CD4-positive, alpha-beta memory T cell (primary cell): ENCODE measurements at places on chromosomes 6 and 20.

DNA sequence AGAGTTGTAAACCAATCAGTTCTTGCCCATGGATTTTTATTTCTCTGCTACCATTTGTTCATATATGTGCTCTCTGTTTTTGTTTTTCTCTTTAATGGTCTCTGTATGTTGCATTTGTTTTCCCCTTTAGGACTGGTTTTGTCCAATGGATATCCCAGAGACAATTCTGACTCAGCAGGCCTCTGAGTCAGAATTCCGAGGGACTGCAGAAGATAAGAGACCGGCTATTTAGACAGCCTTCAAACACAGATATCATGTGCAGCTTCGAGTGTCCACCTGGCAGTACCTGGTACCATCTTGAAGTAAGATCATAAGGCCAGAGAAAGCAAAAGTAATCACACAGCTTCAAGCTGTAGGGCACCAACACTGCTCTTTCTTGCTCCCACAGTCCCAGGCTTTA is 125.5 kb downstream of the ELOVL4 start:
- DNase-seq, result no peak

- no peak for DNase-seq
Measured at GRCh38 chr6:151107897-151108427, 131.8 kb upstream of the AKAP12 start.

DNA sequence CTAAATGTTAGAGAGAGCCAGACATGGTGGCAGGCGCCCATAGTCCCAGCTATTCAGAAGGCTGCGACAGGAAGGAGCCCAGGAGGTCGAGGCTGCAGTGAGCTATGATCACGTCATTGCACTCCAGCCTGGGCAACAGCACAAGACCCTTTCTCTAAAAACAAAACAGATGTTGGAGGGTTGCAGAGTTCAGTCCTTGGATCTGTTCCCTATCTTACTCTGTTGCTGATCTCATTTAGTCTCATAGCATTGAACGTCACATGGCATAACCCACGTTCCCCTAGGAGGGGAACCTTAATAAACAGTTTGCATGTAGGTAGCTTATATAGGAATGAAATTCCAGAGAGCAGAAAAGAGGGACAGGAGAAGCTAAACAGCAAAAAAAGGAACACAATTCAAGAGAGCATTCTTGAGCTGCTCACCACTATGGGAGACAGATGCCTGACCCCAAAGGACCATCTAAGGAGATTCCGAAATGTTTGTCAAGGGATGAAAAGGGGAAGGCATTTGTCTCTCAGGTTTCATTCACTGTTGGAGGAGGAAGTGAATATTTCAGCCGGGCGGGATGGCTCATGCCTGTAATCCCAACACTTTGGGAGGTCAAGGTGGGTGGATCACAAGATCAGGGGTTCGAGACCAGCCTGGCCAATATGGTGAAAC is 54.6 kb upstream of the PIM1 start:
- no peak for DNase-seq

DNA sequence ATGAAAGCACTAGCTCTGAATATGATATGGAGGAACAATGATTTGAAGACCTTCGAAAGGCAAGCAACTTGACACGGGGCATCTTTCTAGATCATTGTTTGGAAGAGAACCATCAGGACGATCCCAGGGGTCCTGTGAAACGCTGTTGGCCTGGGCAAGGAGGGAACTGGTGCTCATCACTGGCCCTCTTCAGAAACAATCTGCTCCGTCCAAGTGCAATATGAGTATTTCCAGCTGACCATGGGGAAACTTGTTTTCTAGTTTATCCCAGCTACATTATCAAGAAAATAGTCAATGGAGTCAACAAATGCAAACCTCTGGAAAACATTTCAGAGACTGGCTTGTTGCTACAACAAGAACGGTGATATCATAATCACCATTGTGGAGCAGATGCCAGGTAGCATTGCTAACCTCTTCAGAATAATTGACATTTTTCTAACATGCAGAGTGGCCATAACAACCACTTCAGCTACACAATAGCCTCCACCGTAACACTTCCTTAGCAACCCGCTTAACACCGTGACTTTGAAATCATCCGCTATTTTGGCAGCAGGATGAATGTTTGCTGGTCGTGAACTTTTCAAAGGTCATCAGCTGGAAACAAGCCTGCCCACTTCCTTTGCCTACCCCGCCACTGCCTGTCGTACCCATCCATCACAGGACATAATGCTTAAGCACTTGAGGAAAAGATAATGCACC is 112.0 kb upstream of the PDE10A start:
- DNase-seq, result no peak

DNA sequence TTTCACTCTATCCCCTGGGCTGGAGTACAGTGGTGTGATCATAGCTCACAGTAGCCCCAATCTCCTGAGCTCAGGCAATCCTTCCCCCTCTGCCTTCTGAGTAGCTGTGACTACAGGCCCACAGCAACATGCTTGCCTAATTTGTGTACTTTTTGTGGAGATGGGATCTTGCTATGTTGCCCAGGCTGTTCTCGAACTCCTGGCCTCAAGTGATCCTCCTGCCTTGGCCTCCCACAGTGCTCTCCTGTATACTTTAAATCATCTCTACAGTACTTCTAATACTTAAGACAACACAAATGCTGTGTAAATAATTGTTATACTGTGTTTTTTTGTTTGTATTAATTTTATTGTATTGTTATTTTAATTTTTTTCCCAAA is 39.7 kb upstream of the FAM50B start:
- no peak for DNase-seq

- no peak for DNase-seq
Measured at GRCh38 chr20:2051946-2052345, 49.7 kb upstream of the STK35 start.

- DNase-seq, result no peak
Measured at GRCh38 chr6:142926177-142926493, 18.8 kb downstream of the HIVEP2 start.

DNA sequence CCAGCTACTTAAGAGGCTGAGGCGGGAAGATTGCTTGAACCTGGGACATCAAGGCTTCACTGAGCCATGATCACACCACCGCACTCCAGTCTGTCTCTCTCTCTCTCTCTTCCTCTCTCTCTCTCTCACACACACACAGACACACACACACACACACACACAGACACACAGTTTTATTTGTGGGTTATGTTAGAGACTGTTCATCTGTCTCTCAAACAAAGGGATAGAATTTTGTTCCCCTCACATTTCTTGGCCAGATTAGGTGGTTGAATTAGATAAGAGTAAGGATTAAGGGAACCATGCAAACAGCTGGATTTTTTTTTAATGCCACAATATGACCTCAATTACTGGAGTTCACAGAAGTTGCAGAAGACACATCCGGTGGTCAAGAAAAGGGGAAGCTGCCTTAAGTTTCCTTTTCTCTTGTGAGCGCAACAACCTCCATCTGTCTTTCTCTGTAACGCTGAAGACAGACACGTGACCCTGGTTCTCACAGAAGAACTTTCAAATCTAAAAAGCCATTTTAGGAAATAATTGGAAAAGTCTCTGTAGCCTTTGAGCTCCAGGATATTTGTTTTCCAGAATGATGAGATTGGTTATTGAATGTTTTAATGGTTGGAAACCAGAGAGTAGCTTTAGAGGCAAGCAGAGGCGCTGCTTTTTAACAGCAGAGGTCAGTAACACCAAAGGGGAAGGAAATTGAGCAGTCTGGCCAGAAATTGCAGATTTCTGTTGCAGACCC is 32.9 kb upstream of the LGSN start:
- no peak for DNase-seq

DNA sequence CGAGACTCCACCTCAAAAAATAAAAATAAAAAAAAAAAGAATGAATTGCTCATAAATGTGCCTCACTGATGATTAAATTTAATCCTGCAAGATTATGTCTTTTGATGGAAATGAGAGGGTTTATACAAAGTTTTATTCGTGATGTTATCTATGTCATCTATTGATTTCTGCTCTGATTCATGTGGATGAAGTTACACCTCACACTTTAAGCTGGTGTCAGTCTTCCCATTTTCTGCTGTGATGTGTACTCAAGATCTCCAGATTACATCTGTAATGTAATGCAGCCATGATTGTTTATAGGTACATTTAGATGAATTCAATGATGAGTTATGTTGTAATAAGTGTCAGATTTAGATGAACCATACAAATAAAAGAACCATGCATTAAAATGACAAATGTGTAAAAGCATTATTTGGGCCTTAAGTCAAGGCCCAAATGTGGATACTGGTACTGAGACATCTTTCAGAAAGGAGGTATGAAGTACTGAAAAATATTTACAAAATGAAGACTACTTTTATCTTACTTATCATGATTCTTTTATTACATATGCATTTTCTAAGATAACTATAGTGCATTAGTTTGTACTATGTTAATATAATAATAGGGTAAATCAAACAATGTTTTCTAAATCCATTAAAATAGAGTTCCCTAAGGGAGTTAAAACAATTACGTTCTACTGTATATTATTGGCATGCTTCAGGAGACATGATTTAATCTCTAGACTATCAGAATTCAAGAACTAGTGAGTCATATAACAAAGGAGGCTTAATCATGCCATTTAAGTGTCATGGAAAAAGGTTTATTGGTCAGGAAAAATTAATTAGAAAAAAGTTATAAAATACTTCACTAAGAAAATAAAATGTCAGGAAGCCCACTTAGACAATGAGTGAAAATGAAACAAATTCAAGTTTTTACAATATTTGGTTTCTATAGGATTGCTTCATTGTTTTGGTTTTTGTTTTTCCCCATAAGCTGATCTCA is 34.5 kb downstream of the HCRTR2 start:
- no peak for DNase-seq

GRCh38 chr6:11805259-11806053 is 26.9 kb upstream of the ADTRP start:
- no peak for DNase-seq

DNA sequence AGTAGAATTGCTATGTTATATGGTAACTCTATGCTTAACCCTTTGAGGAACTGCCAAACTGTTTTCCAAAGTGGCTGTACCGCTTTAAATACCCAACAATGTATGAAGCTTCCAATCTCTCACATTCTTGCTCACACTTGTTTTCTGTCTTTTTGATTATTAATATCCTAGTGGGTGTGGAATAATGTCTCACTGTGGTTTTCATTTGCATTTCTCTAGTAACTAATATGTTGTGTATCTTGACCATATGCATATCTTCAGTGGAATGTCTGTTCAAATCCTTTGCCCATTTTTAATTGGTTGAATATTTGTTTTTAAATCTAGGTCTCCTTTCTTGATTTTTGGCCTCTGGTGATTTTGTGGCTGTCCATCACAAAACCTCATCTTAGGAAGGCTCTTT is 177.8 kb upstream of the PLCB4 start:
- DNase-seq, result no peak
